Urothelium cell line (cell line): ENCODE measurements at places on chromosomes 7 and 10.

GRCh38 chr7:36515847-36516246 lies 126.2 kb downstream of the ANLN start:
- no peak for DNase-seq

DNA sequence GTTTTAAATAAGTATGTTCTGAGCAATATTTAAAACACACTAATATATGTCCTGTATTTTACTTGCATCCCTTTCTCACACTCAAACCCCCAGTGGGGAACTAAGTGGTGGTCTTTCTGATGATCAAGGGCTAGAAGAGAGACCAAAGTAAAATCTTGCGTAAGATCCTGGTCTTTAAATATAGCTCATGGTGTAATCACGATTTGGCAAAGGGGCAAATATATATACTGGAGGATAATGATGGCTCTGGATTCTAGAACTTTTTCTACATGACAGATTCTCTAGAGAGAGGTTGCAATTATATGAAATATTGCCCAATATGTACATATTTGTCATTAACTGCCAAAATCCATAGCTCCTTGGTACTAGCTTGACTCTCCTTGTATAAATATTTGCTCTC lies 438.3 kb downstream of the NXPH1 start:
- DNase-seq: no peak

DNA sequence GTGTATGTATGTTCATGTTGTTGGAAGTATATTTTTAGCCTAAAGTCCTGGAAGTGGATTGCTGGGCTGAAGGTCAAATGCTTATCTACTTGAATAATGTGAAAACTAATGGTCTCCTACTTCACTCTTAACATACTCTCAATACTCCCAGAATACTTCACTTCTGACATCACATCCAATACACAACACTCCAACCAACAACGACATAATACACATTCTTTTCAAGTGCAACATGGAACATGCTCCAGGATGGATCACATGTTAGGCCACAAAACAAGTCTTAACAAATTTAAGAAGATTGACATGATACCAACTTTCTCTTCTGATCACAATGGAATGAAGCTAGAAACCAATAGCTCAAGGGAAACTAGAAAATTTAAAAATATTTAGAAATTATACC lies 126.9 kb upstream of the ADCY1 start:
- DNase-seq: no peak

GRCh38 chr10:120318862-120319261 lies 138.2 kb upstream of the PLPP4 start:
- no peak for DNase-seq

DNA sequence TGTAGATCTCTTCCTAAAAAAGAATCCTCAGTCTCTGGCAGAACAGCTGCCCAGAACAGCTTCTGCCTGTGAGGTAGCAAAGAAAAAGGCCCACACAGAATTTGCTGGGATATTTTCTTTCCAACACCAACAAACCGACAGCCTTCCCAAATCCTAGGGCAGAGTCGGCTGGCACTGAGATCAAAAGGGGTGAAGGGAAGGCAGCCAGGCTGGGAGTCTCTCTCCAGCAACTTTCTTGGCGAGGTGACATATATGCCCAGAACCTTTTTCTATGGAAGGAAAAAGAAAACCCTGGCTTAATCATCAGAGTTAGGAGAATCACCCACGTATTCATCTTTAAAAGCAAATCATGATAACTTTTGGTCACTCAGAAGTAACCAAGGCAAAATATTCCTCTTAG lies 279.6 kb downstream of the DNAJB6 start:
- no peak for DNase-seq

DNA sequence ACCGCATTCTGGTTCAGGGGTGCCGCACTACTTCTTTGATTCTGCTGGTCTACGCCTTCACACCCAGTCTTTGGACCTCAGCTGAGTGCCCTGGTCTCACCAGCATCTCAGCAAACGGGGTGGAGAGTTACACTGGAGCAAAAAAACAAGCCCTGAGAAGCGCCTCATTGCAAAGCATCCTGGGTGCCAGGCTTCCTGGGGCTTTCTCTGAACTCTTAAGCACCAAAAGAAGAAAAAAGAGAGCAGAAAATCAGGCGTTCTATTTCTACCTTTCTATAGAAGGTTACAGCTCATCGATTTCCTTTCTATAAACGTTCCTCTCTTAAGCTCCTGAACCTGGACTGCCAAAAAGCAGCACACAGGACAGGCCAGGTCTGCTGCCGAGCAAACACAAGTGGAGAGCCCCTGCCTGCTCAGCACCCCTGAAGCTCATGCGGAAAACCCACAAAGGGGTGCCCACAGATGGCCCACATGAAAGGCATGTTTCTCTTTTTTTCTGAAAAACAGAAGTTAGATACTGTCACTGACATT lies 217.9 kb downstream of the SFMBT2 start:
- no peak for DNase-seq

- DNase-seq: no peak
Measured at GRCh38 chr7:134901389-134902020, 84.8 kb upstream of the AGBL3 start.

GRCh38 chr7:36794689-36795088 lies 70.4 kb upstream of the AOAH start:
- peak; percentile 83 for DNase-seq

DNA sequence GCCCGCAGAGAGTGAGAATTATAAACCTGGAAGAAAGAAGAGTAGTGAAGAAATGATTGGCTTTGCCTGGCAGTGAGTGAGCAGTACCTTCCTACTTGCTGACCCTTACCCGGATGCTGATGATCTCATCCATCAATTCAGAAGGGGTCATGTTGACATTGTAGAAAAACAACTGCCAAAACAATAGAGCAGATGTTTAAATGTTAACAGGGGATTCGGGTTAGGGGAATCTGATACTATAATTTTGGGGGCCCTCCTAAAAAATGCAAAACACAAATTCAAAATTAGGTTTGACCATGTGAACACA lies 78.1 kb downstream of the MYOF start:
- DNase-seq: no peak

DNA sequence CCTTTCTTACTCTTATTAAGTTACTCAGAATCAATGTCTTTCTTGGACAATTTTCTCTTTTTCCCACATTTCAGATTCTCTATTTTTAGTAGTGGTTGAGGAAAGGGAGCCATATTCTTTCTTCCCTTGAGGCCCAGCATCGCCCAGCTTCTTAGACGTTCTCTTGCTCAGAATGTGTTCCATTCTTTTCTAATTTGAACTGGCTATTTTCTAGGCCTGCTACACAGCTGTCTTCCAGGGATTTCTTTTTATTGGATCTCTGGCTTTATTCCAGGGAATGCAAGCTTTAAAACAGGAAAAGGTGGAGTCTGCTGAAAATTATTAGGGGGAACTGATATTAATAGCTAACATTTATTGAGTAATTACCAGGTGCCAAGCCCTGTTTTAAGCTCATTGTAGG lies 58.3 kb downstream of the WIPF3 start:
- no peak for DNase-seq

DNA sequence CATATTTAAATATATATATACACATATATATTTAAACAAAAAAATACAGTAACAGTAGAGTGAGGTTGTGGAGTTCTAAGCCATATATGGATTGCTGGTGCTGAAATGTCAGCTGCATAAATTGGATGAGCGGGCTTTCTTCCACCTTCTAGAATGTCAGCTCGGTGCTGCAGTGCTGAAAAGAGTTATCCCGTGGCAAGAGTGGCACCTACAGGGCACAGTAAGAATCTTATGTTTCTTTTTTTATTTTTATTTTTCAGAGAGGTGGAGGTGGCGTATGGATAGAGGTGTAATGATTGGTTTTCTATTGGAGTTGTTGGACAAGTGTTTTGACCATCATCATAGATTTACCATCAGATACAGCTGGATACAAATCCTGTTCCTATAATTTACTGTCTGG lies 86.2 kb upstream of the DYNC1I1 start:
- peak; percentile 60 for DNase-seq

GRCh38 chr10:128035557-128035973 lies 90.7 kb downstream of the MKI67 start:
- peak; percentile 33 for DNase-seq

GRCh38 chr7:14839307-14839706 lies 63.2 kb downstream of the DGKB start:
- no peak for DNase-seq

DNA sequence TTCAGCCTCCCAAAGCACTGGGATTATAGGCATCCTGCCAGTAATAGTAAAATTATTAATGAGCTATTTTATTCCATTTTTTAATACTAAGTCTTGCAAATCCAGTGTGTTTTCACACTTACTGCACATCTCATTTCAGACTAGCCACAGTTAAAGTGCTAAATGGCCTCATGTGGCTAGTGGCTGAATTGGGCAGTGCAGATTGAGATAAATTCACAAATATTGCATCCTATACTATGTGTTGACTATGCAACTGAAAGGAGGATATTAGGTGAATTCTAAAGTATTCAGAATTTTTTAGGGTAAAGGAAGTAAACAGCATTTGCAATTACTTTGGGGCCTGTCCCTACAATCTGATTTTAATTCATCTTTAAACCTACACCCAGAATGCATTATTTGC lies 10.2 kb downstream of the APBB1IP start:
- no peak for DNase-seq

- no peak for DNase-seq
Measured at GRCh38 chr7:3021825-3022224, 21.8 kb downstream of the CARD11 start.

DNA sequence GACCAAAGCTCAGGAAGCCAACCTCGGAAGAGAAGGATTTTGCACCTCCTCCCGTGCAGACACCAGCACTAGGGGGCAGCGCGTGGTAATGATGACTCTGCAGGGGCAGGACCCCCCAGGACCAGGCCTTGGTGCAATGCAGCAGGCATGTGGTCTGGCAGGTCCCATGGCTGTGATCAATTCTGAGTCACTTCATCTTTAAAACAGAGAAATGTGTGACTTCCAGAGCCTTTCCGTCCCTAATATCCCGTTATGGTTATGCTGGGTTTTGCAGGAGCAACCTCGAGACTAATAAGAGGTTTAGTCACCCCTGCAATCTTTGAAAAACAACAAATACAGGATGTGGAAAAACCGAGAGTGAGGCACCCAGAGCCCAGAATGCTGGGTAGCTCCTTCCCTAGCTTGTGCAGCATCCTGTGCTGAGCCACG lies 30.2 kb upstream of the GJD4 start:
- no peak for DNase-seq

GRCh38 chr7:19145434-19146115 lies 354 bp upstream of the FERD3L start:
- no peak for DNase-seq

DNA sequence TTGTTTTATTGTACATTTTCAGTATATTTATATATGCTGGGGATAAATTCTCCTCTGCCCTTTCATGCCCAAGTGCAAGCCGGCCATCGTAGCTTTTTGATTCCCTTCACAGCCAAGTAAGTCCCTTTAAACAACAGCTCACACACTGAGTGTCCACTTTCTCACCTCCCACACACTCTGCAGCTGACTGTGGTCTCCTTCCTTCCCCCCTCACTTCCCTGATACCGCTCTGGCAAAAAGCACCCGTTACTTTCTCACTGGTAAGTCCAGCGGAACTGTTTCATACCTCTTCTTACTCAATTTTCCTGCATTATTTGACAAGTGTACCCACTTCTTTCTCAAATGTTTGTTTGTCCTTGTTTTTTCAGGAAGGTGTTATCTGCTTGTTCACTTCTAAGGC lies 35.2 kb downstream of the MGAM start:
- DNase-seq: no peak

GRCh38 chr7:27099453-27100370 lies 2.8 kb downstream of the HOXA2 start:
- DNase-seq: no peak

DNA sequence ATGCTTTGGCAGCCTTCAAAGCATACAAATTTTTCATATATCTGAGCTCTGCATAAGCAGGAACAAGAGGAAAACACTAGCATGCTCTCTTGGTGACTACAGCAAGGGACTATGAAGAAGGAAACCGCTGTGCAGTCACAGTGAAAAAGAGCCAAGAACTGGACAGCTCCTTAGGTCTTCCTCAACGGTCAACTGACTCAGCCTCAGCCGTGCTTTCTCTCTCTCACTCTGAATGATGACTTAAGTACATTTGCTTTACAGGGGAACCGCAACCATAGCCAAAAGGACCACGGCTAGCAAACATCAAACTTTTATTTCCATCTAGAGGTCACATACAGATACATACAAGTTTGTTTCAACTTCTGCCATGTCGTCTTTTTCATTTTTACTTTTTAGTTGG lies 69.9 kb downstream of the HYCC1 start:
- DNase-seq: no peak

DNA sequence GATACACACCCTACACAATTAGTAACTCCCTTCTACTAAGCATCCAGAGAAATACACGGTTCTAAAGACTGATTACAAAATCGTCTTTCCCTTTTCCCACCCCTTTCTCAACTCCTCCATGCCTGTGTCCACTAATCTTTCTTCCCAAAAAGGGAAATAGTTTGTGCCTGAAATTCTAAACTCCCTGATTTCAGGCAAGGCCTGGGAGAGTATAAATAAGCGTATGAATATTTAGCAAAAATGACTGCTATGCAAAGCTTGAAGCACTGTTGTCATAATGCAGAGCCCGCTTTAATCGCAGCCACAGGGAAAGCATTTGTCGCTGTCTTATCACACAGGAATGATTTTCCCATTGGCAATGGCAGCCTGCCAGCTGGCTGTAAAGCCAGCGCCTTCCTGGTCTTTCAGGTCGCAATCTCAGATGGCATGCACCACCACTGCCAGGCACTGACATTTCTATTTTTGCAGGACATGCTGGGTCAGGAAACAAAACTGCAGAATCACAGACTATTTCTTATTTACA lies 142.9 kb upstream of the PCGF5 start:
- peak; percentile 36 for DNase-seq

- DNase-seq: no peak
Measured at GRCh38 chr10:133262696-133263095, 14.0 kb downstream of the ADAM8 start.

- DNase-seq: no peak
Measured at GRCh38 chr7:1287752-1288201, 55.1 kb downstream of the UNCX start.

- DNase-seq: no peak
Measured at GRCh38 chr7:20911081-20911480, 124.4 kb upstream of the SP8 start.

DNA sequence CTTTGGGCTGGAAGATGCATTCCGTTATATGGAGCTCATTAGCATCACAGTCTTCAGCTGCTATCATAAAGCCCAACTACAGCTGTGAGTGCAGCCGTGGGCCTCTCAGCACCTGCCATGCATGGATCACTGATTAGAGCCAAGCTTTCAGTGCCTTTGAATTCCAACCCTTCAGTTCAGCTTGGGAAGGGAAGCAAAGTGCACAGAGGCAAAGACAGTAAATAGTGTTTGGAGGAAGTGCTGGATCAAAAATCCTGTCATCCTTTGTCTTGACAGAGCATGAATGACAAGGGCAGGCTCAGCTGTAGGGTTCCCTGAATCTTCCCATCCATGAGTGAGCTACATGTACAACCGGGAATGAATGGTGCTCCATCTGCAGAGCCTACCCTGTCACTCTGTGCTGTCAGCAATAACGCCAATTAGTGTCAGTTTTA lies 153.7 kb downstream of the DNAJB9 start:
- no peak for DNase-seq

DNA sequence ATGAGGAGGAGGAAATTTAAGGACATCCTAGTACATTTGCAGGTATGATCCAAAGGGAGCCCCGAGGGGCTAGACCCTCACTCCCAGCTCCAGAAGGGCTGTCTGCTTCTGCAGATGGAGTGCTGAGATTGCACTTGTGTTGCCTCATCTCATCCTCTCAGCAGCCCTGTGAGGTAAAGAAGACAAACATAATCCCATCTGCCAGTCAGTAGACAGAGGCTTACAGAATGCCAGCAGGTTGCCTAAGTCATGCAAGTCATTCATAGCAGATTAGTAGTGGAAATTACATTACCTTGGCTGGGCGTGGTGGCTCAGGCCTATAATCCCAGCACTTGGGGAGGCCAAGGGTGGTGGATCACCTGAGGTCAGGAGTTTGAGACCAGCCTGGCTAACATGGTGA lies 45.4 kb downstream of the BLVRA start:
- no peak for DNase-seq
